ENCODE measurements at places on chromosomes 6 and 20. TPM values are rescaled to one million over a fixed set of nuclear protein-coding genes. Genes with fewer than 3 reads are reported as not detected.

DNA sequence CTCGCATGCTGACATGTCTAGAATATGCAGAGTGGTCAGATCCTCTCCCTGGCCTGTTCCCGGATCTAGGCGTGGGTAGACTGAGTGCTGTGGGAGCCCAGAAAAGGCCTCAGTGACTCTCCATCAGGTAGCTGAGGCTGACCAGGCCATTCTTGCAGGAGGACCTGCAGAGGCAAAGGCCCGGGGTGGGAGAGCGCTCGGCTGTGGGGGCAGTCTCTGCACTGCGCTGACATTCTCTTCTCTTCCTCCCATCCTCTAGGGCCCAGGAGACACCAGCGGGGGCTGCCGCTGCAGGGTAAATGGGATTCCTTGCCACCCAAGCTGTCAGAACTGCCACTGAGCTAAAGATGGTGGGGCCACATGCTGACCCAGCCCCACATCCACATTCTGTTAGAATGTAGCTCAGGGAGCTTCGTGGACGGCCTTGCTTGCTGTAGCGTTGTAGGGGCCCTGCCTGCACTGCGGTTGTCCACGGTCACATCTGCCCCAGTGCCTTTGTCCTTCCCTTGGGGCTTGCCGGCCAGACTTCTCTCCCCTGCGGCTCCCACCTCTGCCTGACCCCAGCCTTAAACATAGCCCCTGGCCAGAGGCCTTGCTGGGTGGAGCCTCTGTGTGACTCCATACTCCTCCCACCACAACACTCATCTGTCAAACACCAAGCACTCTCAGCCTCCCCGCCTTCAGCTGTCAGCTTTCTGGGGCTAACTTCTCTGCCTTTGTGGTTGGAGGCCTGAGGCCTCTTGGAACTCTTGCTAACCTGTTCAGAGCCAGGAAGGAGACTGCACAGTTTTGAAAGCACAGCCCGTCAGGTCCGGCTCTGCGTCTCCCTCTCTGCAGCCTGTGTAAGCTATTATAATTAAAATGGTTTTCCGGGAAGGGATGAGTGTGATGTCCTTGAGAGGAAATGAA lies 22.2 kb downstream of the RBCK1 start:
- DNase-seq, result no peak

GRCh38 chr6:27312146-27312949 lies at the start of gene POM121L2:
Gene POM121L2 (minus strand): TSS chr6:27312273. CDS start chr6:27312170, 103 bp downstream.
- peak; percentile 59 for DNase-seq

DNA sequence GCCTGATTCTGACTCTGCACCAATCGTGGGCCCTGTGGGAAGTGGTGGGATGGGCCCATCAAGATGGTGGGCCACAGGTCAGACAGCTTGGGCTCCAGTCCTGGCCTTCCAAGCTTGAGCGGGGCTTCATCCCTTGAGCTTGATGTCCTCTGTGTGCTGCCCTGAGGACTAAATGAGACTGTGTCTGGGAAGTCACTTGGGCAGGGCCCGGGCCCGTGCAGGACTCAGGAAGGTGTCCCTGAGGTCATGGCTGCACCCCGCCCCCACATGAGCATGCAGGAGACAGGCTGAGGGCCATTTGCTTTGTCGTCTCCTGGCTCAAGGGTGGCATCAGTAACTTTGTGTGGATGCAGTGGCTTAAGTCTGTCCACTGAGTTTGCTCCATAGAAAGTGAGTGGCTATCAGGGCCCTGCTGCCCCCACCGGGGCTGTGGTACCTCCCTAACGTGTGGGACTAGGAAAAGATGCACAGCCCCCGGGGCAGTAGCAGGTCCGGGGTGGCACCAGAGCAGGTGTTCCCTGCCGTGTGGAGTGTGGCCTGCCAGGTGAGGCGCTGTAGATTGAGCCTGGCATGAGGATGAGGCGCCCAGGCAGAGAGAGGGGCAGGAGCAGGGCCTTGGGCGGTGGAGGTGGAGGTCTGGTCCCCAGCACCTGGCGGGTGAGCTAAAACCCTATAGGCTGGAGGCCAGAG lies 298.6 kb downstream of the TAF4 start:
- DNase-seq, result no peak

DNA sequence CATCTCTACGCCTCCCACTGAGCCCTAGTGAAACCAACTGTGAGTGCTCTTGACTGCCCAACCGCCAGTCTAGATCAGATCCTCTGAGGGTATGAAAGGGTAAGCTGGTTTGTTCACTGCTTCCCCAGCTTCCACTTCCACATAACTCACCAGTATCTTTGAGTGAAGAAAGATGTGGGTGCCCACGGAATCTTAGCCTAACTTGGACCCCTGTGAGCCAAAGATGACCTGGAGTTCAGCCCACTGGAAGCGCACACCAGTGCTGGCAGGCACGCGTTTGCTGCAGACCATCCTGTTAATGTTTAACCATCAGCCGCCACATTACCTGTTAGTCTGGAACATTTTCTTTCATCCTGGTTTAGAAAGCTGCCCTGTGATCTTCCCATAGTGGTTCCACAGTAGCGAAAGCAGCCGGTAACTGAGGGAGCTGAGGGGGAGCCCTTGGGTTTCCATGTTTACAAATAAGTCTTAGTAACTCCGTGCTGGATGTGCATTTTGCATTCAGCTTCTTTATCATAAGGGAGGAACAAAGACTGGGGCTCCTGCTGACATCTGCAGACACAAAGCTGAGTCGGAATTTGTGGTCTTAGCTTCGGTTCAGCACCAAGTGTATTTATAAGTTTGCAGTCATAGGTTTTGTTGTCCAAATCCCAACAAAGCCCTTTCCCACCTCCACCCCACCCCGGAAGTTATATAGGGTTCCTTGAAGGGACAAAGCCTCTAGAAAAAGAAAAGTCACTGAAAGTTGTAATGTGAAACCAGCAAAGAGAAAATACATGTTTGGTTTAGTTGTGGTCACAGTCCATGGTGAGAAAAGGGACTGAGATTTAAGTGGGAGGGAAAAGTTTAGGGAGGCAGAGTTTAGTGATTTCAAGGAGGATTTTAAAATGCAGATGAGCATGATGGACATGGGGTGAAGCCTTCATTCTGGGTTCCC lies 71.0 kb downstream of the SSR1 start:
- DNase-seq, result no peak

DNA sequence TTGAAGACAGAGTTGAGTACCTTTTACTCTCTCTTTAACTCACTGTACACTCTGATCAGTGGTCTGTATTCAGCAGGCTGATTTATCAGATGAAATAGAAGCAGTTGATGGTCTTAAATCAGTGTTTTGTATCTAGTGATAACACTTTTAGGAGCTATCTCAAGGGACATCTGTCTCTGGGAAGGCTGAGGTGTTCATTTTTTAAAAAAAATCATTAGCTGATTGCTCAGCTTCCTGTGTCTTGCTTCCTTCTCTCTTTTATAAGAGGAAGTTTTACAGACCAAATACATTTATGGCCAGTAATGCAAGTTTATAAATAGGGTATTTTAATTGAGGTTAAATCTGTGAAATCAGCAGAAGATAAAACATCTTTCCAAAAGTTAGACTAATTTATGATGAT lies 12.0 kb upstream of the CCDC170 start:
- DNase-seq, result no peak

DNA sequence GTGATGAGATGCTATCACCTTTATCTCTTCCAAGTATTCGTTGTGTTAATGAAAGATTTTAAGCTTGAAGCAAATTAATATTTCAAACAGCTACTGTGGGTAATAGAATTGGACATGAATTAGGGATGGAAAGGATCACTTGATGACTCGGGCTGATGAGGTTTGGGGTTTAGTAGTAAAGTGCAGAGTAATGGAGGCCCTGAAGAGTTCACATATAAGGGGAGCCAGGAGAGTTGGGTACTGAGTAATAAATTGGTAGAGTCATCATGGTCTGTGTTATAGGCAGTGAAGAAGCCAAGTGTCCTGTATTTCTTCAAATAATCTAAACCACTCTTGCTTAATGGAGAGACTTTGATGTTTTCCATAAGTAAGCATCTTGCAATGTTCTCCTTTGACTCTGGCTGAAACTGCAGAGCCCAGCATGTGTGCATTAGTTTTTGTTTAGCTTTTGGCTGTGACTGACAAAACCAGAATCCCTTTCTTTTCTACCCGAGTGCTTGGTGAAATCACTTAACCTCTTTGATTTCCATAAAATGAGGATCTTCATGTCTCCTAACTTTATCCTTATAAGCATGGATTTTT lies 57.6 kb downstream of the L3MBTL3 start:
- no peak for DNase-seq

DNA sequence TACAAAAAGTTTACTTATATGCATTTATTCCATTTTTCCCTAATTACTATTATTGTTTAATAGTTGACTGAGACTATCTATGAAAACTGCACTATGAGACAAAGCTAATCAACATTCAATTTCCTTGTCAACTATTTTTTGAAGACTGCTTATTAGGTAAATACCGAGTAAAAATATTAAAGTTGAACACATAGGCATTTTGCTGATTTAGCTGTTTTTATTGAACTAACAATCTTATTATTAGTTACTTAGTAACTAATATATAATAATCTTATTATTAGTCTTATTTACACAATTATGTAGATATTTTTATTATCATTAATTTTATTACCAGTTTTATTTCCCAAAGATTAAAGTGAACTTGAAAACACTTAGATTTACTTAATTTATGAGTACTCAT lies 728.8 kb downstream of the TENT5A start:
- no peak for DNase-seq

DNA sequence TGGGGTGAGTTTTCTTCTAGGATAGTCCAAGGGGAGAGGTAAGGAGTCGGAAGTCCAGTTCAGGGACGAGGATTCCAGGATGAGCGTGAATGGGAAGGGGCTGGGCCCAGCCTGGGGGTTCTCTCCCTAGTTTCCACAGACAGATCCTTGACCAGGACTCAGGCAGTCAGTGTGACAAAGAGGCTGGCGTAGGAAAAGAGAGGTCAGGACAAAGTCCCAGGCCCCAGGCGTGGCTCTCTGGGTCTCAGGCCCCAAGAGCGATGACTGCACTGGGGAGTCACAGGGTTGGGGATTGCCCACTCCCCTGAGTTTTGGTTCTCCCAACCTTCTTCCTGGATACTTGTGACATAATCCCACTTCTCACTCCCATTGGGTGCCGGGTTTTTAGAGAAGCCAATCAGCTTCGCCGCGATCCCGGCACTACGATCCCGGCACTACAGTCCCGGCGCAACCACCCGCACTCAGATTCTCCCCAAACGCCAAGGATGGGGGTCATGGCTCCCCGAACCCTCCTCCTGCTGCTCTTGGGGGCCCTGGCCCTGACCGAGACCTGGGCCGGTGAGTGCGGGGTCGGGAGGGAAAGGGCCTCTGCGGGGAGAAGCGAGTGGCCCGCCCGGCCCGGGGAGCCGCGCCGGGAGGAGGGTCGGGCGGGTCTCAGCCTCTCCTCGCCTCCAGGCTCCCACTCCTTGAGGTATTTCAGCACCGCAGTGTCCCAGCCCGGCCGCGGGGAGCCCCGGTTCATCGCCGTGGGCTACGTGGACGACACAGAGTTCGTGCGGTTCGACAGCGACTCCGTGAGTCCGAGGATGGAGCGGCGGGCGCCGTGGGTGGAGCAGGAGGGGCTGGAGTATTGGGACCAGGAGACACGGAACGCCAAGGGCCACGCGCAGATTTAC lies 46.2 kb upstream of the TRIM26 start:
- DNase-seq, result peak; percentile 65

DNA sequence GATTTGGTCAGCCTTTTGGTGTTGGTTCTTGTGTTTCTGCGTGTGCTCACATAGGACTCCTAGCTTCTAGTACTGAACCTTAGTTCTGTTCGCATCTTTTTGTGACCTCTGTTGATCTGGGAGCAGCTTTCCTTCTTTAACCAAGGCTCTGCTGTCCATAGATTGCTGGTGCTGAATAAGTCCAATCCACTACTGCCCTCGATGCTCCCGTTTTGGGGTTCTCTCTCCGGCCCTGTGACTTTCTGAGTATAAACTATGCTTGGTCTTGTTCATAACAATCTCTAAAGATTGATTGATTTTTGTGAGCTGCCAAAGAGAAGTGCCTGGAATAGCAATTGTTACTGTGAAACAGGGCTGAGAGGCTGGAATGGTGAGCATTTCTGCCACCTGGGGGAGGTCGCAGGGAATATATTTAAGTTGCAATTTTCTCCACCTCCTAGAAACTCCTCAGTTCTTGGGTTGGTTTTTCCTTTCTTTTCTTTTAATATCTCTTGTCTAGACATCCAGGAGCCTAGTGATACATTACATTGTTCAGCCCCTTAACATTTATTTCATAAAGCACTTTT lies 422.9 kb upstream of the CHD6 start:
- DNase-seq, result no peak

DNA sequence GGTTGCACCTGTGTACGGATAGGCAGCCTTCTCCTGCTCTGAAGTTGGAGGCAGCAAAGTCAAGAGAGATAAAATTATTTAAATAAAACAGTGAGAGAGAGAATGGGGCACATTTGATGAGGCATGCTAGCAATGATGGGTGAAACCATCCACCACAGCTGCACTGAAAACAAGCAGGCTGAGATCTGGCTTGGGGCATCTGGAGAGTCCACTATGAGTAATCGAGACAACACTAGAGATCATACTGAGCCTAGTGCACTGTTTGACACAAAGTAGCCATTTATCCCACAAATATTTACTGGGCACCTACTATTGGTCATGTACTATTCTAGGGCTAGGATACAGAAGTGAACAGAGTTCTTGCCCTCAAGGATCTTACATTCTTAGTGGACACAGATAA lies 66.4 kb downstream of the DZANK1 start:
- DNase-seq, result no peak

GRCh38 chr6:31121131-31121790 lies 1.0 kb upstream of the CDSN start:
- DNase-seq, result no peak

DNA sequence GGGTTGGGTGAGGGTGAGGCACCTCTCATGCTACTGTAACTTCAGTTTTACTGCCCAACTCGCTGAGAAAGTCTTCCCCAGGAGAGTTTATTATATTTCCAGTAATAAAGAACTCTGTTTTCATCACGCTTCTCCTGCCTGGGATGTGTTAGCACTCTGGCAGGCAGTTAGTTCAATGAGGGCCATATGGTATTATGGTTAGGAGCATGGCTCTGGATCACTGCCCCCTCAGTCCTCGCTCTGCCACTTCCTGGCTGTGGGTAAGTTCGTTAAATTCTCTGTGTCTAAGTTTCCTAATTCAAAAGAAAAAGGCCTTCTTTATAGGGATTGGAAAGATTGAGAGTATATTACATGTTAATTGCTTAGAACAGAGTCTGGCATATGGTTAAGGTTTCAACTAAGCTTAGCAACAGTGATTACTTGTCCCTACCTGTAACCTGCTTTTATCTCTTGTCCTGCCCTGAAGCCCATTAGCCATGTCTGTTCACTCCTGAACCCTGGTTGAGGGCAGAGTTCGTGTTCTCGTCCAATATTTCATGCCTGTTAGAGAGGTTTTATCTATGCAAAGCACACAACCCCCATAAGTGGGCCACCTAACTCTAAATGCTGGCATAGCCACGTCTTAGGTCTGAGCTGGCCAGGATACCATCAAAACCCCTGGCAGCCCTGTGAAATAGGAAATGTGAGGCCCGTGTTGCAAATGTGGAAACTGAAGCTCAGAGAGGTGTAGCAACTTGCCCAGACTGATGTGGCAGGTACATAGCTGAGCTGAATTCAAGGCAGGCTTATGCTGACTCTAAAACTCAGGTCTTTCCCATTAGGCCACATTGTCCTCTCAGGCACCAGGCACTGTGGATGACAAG lies 342.5 kb upstream of the JARID2 start:
- no peak for DNase-seq

The C6orf118 gene
- not detected for total RNA-seq

The CCN5 gene
- total RNA-seq, result not detected

The VPS16 gene
- 21.2 TPM for total RNA-seq

The CALHM6 gene
- total RNA-seq, result 1.7 TPM

The MAS1 gene
- not detected for total RNA-seq

The PLA2G7 gene
- total RNA-seq, result not detected

The ACTL10 gene
- total RNA-seq, result 3.5 TPM

The PLCG1 gene
- 99.5 TPM for total RNA-seq

The ELOVL2 gene
- 56.3 TPM for total RNA-seq

The BPHL gene
- 5.8 TPM for total RNA-seq

The GFOD1 gene
- total RNA-seq, result 0.72 TPM

The GPR6 gene
- total RNA-seq, result not detected

Data from MG63 (cell line).